ENCODE measurements at places on chromosomes 5 and 9. TPM values are rescaled to one million over a fixed set of nuclear protein-coding genes. Genes with fewer than 3 reads are reported as not detected.

DNA sequence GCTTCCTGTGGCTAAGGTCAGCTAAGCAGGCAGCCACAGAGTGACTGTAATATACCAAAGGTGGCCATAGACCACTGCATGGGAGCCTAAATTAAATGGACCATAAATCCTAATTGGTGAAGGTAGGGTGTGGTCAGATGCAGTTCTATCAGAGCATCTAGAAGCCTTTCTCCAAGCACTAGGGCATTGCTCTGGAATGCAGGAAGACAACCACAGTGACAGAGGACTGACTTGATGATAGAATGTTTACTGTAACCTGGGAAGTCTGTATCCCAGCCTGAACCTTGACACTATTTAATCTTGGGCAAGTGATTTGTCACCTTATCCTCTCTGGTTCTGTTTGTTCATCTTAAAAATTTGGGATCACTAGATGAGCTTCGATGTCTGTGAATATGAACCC is 2.3 kb downstream of the FBXO38 start:
- DNase-seq, result no peak

DNA sequence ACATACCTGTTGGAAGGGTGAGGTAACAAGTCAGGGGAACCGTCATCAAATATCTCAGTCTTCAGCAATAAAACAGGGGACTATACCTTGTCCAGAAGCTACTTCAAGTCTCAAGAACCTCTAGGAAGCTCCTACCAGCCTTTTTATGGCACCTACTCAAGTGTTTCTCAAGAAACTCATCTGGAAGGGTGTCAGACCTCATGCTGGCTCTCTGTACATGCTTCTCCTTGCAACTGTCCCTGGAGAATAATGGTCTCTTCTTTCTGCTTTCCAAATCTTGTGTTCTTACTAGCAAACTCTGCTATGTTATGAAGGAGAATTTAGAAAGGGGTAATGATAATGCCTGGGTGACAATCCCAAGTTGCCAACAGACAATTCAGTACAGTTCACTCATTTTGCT is 8.3 kb upstream of the PTAR1 start:
- no peak for DNase-seq

IQGAP2 gene
- 214 TPM for total RNA-seq

- no peak for DNase-seq
Measured at GRCh38 chr5:54589786-54590185, 72.2 kb downstream of the SNX18 start.

DNA sequence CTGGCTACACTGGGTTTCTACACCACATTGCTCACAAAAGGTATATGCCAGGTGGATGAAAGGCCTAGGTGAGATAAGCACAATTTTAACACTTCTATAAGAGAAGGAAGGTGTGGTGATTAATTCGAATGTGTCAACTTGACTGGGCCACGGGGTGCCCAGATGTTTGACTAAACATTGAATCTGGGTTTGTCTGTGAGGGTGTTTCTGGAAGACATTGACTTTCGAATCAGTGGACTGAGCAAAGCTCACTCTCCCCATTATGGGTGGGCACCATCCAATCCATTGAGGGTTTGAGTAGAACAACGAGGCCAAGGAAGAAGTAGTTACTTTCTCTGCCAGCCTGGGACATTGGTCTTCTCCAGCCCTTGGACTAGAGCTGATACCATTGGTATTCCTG is 78.2 kb upstream of the COL5A1 start:
- no peak for DNase-seq

GRCh38 chr9:108099854-108100253 is 610.3 kb upstream of the KLF4 start:
- no peak for DNase-seq

GRCh38 chr9:30349526-30350513 is 2034.6 kb upstream of the ACO1 start:
- DNase-seq, result no peak

DNA sequence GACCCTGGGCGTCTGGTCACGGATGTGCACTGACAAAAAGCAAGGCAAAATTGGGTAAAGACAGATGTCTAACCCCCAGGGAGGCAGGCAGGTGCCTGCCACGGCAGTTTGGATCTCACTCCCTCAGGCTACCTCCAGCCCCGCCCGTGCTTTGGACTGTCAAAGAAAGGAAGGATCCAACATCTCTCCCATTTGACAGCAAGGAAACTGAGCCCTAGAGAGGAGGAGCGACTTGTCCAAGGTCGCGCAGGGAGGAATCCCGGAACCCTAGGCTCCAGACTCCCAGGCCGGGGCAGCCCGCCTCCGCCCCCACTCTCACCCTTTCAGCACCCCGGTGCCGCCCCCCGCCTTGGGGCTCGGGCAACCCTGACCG is 376 bp downstream of the GOLGA1 start:
- no peak for DNase-seq

DNA sequence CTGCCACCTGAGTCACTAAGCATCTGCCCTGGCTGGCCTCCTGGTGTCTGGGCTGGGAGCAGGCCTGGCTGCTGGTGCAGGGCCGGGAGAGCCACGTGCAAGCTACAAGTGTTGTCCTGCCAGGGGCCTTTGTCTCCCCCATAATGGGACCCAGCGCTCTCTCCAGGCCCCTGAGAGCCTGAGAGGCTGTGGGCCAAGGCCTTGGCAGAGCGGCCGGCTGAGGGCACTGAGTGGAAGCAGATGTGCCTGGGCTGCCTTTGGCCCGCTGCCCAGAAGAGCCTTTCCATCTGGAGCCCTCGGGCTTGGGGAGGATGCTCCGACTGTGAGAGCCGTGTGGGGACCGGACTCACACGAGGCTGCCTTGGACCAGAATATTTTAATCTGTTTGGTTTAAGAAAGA is 185.5 kb downstream of the RGS3 start:
- no peak for DNase-seq

TPPP gene
- total RNA-seq, result 12.4 TPM

- no peak for DNase-seq
Measured at GRCh38 chr9:38022995-38023394, 46.0 kb downstream of the SHB start.

GRCh38 chr9:14616188-14616982 is 76.8 kb downstream of the ZDHHC21 start:
- DNase-seq, result peak; percentile 27

PTCD2 gene
- 3.4 TPM for total RNA-seq

RBM18 gene
- total RNA-seq, result 33.4 TPM

DNA sequence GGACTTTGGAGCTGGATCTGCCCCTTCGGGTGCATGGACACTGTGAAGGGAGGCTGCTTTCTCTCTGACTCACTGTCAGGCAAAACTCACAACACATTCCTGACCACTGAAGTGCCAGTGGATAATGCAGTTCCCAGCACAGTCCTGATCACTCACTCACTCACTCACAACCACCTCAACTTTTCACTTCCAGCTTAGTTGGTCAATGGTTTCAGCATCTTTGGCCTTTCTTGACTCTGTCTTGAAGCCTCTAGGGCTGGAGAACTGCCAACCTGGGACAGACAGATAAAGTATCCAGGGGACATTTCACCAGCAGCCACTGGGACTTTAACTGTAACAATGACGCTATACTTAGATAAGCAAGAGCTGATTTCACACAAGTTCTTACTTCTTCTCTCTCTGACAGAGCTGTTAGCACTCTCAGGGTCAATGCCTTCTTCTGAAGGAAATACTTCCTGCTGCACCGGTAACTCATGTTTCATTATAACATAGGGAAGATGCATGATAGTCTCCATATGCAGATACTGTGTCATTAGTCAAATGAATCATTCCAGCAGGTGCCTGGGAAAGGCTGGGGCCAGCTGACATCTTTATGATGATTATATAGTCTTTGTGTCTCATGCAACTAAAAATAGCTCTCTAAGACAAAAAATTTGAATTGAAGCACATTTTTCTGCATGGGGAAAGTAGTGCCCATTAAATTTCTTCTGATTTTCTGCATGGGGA is 499.0 kb downstream of the SEMA5A start:
- no peak for DNase-seq

DNA sequence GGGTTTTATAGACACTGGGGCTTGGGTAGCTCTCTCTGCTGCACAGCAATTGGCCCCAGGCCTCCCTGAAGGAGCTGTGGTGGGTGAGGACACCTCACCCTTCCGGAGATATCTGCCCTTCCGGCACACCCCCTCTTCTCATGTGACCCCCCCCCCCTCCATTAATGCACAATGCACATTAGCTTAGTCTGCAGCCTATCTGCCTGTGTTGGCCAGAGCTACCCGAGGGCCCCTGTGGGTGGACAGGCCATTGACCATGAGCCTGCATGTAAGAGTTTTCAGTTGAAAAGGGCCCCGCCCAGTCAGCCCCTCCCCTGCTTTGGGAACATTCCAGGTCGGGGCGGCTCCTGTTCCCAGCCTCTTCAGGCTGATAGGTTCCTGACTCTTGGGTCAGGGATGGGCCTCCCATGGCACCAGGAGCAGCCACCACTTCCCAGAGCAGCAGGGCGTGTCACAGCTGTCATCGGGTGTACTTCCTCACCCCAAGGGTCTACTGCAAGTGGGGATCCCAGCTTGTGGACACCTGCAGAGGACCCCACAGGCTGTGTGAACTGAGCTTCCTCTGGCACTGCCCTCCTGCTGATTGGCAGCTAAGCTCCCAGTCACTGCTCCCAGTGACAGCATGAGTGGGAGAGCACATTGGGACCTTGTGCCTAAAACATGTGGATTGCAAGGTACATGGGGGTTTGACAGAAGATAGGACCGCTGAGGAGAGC is 17.8 kb downstream of the PHF2 start:
- no peak for DNase-seq

- DNase-seq, result peak; percentile 40
Measured at GRCh38 chr9:136978073-136978864, 965 bp downstream of the PTGDS start.

CSF1R gene
- total RNA-seq, result not detected

- no peak for DNase-seq
Measured at GRCh38 chr9:94905606-94906005, 179.1 kb downstream of the AOPEP start.

GRCh38 chr5:5351288-5351979 is 71.0 kb upstream of the ICE1 start:
- no peak for DNase-seq
